ENCODE measurements at places on chromosomes 12 and 14.

GRCh38 chr12:112869091-112869490 is 37.7 kb upstream of the OAS1 start:
- DNase-seq: no peak

- DNase-seq: no peak
These were observed 52.1 kb downstream of the PSMA6 start for GRCh38 chr14:35344107-35344807.

- DNase-seq: no peak
These were observed 239.0 kb downstream of the SLC16A7 start for GRCh38 chr12:59834659-59835474.

GRCh38 chr14:66649498-66649897 is 141.6 kb downstream of the GPHN start:
- DNase-seq: no peak

DNA sequence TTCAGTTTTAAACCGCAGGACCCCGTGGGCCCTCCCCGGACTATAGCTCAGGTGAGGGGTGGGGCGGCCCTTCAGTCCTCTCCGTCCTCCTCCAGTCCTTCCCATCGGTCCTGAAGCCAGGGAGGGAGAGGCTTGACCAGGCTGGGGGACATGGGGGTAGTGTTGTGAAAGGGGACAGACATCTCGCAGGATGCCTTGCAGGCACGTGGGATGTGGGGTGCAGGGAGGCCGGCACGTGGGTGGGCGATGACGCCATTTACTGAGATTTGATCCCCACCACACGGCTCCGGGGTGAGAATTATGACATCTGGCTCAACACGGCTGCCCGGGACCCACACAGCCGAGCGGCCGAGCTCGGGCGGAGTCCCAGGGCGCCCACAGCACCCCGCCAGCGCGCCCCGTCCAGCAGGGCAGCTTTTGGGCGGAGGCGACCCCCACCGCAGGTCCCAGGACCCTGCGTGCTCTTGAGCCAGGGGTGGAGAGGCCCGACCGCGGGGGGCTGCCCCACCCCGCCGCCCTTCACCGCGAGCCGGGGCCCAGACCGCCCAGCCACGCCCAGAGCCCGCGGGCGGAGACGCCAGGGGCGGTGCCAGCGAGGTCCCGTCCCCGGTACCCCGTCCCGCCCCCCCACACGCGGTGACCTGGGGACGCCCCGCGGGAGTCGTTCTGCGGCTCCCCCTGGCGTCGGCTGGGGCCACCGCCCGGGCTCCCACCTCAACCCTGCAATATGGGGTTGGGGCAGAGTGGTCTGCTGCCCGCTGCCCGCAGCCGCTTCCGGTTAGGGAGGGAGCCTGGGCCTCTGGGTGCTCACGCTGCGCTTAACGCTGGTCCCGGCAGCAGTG is 3.3 kb upstream of the EXOC3L4 start:
- DNase-seq: peak; percentile 65

DNA sequence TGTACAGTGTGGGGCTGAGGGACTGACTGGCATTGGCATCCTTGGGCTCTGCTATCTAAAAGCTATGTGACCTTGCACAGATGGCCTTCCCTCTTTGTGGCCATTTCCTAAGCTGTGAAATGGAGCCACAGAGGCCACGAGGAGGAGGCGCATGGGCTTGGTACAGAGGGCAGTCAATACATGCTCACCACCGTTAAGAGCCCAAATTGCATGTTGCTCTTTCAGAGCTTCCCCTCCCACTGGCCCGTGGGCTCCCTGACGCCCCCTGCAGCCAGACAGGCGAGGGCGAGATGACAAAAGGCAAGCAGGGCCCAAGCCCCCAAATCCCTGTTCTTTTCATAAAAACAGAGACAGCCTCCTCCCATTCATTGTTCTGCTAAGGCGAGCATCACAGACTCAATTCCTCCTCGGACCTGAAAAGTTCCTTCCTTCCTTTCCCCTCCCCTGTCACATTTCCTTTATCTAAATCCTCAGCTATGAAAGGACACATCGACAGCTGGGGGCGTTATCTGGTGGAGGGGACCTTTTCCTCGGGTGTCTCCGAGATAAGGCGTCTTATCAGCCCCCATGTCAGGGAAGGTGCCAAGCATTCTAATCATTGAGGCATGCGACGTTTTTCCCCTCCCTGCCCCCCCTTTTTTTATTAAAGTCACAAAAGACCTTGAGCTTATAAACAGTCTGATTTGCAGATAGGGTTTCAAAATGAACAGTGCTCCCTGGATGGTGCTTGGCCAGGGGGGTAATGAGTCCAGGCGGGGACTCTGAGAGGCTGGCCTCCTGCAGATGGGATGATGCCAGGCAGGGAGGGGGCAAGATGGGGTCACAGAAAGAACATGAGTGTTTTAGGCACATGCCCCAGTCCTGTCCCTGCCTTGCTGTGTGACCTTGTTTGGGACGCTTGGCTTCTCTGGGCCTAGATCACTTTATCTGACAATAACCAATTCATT is 26.4 kb downstream of the FAM222A start:
- DNase-seq: no peak

DNA sequence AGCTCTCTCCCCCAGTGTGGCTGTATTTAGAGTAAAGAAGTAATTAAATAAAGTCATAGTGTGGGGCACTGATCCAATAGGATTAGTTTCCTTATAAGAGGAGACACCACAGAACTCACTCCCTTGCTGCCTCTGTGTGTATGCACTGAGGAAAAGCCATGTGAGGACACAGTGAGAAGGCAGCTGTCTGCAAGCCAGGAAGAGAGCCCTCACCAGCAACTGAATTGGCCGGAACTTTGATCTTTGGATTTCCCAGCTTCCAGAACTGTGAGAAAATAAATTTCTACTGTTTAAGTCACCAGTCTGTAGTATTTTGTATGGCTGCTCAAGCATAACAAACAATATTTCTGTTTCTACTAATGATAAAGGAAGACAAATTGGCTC is 368.7 kb upstream of the PRICKLE1 start:
- DNase-seq: no peak

DNA sequence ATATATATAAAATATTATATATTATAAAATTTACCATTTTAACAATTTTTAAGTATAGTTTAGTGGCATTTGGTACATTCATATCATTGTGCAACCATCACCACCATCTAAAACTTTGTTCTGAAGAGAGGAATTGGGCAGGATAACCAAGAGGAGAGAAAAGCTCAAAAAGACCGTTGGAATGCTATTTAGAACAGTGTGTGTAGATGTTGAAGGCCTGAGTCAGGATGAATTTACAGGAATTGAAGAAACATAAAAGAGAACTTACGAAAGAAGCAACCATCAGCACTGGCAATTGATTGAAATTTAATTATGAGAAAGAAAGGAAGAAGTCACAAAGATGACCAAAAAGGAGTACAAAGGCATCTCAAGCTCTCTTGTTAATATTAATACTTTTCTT is 196.9 kb upstream of the PWP1 start:
- no peak for DNase-seq

DNA sequence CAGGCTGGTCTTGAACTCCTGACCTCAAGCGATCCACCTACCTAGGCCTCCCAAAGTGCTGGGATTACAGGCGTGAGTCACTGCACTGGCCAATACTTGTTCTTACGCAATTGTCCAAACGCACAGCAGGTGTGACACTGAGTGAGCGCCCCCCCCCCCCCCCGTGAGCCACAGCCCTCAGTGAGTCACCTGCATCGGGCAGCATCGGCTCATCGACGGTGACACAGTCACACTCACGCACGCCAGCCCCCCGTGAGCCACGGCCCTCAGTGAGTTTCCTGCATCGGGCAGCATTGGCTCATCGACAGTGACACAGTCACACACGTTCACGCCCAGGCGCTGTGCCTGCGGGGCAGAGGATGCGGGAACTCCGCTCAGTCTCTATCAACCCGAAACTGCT is 42.5 kb downstream of the GALNT9 start:
- DNase-seq: no peak

DNA sequence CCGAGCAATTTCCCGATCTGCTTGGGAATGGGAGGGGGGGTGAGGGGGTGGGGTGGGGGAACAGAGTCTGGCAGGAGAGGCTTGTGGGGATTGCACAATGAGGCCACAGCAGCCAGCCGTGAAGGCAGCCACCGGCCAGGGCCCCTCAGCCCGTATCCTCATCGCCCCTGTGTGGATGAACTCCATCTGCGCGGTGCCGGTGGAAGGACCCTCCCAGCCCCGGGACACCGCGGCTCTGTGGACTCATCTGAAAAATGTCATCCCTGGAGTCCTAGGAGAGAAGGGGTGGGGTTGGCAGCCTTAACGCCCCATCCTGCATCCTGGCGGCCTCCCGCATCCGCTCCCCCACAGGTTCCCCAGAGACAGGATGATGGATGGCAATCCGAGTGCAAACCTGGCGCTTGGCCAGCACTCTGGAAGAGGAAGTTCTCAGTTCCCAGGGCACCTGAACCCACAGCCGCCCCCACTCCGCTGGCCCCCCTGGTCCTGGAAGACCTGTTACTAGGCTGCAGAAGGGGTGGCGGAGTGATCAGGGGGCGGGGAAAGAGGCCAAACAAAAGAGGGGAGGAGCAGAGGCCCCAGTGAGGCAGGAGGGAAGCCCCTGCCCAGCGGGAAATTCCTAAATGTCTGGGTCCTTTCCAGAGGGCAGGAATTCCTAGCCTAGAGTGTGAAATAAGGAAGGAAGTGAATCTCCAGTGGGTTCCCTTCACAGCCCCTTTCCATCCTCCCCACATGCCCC is 1.2 kb upstream of the TNFAIP2 start:
- no peak for DNase-seq

DNA sequence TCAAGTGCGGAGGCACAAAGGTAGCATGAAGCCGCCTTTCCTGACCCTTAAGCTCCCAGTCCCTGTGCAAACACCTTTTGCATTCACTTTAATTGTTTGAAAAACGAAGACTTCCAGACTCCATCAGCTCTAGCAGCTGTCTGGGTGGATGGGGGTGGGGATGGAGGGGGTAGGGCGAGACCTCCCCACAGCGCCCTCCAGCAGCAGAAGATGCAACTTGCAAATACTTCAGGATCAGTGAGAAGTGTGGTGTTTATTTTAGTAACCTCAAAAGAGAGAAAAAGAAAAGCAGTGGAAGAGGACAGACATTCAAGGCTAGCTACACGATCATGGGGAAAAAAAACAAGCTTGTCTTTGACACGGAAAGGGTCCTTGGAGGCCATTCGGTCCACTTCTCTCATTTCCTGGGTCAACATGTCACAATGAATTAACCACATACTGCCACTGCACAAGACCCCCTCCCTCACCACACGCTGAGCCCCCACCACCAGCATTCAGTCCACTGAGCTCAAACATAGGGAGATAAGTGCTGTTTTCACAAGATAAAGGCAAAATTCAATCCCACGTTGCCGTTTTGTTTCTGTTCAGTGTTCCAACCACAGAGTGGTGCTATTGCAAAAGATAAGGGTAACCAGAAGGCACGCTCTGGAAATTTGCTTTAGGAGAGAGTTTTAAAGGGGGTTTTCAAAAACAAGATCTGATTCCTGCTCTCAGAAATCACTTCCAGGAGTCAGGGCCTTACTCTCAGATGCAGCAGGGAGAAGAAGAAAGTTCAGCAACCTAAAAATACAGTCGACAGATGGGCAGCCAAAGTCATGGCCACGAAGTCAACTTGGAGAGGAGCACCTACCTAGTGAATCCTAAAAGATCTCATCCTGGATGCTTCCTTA is 3.3 kb upstream of the NTF3 start:
- no peak for DNase-seq

DNA sequence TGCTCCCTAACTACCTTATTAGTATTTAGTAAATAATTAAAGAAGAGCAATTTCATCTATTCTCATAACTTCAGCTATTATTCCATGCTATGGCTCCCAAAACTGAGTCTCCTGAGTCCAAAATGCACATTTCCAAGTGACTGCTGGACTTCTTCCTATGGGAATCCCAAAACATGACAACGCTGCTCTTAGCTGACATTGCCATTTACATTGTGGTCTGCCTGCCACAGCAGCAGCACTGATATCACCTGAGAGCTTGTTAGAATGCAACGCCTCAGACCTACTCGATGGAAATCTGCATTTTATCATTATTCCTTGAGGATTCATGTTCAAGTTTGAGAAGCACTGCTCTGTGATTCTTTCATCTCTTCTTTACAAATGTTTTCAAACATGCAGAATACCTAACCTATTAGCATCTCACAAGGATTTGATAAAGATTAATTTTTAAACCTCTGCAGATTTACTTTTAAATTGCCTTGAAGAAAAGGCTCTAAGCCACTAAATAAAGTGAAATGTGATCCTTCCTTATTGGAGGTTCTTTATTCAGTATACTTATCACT is 77.7 kb downstream of the SEC23A start:
- no peak for DNase-seq

DNA sequence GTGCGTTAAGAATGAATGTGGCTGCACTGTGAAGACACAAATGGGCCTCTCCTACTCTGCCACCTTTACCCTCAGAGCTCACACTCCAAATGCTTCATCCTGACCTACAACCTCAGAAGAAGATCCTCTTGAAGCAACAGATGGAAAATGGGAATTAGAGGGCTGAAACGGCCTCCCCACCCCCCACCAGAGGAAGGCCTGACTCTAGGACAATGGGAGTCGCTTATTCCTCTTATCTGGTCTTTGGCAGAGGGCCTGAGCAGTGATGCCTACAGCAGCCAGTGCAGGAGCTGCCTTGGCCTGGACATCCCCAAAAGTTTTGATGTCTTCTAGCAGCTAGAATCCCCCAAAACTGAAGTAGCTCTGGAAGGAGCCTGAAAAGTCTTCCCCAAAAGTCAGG is 29.2 kb downstream of the BTBD7 start:
- DNase-seq: no peak

GRCh38 chr12:41100572-41100971 is 87.5 kb upstream of the PDZRN4 start:
- no peak for DNase-seq

- no peak for DNase-seq
These were observed 25.5 kb downstream of the CLECL1 start for GRCh38 chr12:9707356-9707755.

GRCh38 chr14:71362920-71363584 is 455.8 kb downstream of the PCNX1 start:
- no peak for DNase-seq

DNA sequence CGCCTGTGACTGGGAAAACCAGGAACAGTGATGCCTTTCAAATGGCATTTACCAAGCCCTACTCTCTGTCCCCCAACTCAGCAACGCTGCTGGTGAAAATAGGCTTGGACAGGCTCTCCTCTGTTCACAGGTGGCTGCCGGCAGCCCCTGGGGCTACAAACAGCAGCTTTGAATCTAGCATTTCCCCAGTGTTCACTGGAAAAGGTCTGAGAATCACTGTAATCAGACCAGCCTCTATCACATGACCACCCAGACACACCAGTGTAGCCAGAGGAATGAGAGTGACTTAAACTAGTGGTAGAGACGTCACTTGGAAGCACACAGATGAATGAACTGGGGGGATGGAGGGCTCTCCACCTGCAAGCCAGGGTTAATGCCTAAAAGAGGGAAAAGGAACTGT is 151.8 kb downstream of the FOXN3 start:
- DNase-seq: no peak

DNA sequence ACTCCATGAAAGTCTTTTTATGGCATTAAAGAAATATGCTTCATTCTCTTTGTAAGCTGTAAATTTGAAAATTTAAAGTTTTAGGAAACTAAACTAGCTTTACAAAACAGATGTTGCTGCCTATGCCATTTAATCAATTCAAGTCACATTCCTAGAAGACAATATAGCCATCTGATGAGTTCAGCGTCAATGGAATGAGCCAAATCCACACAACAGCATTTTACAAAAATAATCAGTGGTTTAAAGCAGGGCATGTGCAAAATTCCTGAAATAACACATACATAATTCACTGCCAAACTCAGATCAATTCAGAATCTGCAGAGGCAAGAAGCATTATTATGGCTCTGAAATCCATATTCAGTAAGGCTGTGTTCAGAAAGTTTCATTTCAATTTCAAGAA is 75.6 kb downstream of the MED13L start:
- DNase-seq: no peak

GRCh38 chr14:29037411-29037810 is 270.8 kb downstream of the FOXG1 start:
- no peak for DNase-seq
